ENCODE measurements at places on chromosomes 16 and 17. TPM values are rescaled to one million over a fixed set of nuclear protein-coding genes. Genes with fewer than 3 reads are reported as not detected.

Gene NEK8
- 0.60 TPM for total RNA-seq

Gene SBK1
- total RNA-seq = 1.4 TPM

Gene SMTNL2
- 48.6 TPM for total RNA-seq

Gene BCAR1
- total RNA-seq = 76.7 TPM

Gene EVPLL
- not detected for total RNA-seq

Gene OTOP2
- not detected for total RNA-seq

Gene CA4
- 13.4 TPM for total RNA-seq

Gene CX3CL1
- 15.2 TPM for total RNA-seq

Gene MRM3
- 18.7 TPM for total RNA-seq

Gene MT1E
- total RNA-seq = 136 TPM

Gene RUNDC3A
- 0.49 TPM for total RNA-seq

Gene OR3A1
- not detected for total RNA-seq

Gene KRT27
- total RNA-seq = not detected

Gene SULT1A4
- total RNA-seq = 3.4 TPM

Gene HBA2
- total RNA-seq = 86.1 TPM

Gene MT1M
- total RNA-seq = 6.7 TPM

Gene IRX5
- total RNA-seq = 13.2 TPM

Gene KRT32
- total RNA-seq = not detected

Gene UNKL
- total RNA-seq = 11.3 TPM

Gene ABCA5
- 19.3 TPM for total RNA-seq

Gene AHSP
- not detected for total RNA-seq

Gene PAQR4
- total RNA-seq = 11.4 TPM

Gene TTYH2
- 39.2 TPM for total RNA-seq

Gene MPP2
- total RNA-seq = 16.2 TPM

Gene ARL5C
- total RNA-seq = not detected

Gene KCNG4
- total RNA-seq = not detected

Gene VTN
- total RNA-seq = 36.9 TPM

Gene CDH15
- total RNA-seq = not detected

Gene DRC3
- 1.6 TPM for total RNA-seq

Gene RAMP2
- total RNA-seq = 41.3 TPM

Gene GAN
- total RNA-seq = 8.5 TPM

Gene CLN3
- 14.8 TPM for total RNA-seq

Gene ACAP1
- total RNA-seq = 14.0 TPM

Measured in Right ventricle myocardium inferior (tissue), 1 donor.